ENCODE measurements at places on chromosomes 7 and 10.

GRCh38 chr7:17497136-17497535 lies 198.7 kb downstream of the AHR start:
- DNase-seq, result no peak

DNA sequence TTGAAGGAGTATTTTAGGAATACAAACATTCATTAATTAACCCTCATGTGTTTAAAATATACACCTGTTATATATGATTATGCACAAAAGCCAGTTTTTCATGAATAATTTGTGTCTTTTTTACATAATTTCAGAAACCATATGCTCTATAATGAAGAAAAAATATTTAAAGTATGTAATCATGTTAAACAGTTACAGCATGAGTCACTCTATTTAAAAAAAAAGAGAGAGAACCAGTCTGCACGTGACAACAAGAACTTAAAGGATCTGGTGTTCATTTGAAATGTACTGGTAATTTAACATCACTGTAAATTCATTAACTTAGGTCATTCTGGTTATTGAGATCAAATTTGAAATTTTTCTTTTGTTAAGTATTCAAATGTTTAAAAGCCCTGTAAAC lies 228.5 kb downstream of the CACNB2 start:
- DNase-seq, result peak; percentile 23

DNA sequence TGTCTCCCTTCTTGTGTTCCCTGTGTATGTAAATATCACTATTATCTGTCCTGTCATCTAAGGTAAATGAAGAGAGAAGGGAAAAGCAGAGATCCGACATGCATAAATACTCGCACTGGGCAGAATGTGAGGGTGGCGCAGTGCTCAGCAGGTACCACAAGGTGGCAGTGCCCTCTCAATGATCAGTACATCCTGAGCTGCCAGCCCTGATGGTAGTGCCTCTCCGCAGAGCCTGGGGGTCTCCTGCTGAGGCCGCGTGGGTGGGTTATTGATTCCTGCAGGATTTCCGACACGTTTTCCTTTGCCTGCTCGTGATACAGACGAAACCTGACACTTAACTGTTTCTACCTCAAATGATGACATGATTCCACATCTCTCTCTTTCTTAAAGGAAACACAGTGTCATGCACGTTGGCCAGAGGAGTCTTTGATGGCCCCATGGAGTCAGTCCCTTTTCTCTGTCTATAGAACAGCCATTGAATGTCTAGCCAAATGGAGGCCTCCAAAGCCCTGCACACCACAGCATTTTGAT lies 19.8 kb downstream of the RGR start:
- no peak for DNase-seq

GRCh38 chr7:32218741-32219288 lies 148.6 kb upstream of the PDE1C start:
- no peak for DNase-seq

GRCh38 chr7:151740081-151740851 lies 136.6 kb downstream of the PRKAG2 start:
- DNase-seq, result no peak

DNA sequence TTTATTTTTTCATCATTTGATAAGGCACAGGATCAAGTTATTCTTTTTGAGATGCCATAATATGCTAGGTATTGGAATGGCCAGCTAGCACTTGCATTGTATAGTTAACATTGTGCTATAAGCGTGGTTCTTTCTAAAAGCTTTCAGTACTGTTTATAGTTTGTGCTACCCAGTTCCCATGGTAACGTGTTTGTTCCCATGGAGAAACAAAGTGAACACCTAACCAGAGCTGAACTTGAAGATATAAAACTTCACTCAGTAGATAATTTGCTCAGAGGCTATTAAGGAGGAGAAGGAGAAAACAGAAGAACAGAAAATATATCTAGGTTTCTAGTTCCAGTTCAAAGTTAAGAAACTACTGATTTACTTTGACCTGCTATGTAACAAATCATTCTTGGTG lies 23.6 kb upstream of the ITGB8 start:
- DNase-seq, result peak; percentile 65

DNA sequence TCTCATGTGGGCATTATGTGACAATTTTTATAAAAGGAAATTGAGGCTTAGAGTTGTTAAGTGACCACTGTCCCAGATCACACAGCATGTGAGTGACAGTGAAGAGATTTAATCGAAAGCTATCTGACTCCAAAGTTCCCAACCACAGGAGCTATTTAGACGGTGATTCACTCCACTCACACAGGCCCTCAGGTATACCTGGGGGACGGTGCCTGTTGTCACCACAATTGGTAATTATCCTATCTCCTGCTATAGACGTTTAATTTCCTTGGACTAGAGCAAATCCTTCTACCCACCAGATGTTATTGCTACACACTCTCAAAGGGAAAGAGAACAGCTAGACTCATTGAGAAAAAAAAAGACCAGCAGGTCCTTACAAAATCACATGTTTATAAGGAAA lies 145.5 kb downstream of the KLF6 start:
- DNase-seq, result no peak

DNA sequence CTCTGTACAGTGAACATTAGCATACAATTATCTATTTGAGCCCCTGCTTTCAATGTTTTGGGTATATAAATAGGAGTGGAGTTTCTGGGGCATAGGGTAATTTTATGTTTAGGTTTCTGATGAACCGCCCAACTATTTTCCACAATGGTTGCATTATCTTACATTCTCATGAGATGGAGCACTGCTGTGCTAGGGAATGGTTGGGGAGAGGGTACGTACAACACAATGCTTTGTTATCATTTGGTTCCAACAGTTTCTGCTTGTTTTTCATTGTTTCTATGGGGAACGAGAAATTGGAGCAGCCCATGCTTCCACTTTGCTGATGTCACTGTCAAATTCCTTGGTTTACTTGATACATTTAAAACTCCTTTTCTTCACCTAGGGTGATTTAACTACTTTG lies 1115.3 kb downstream of the REEP3 start:
- DNase-seq, result no peak

DNA sequence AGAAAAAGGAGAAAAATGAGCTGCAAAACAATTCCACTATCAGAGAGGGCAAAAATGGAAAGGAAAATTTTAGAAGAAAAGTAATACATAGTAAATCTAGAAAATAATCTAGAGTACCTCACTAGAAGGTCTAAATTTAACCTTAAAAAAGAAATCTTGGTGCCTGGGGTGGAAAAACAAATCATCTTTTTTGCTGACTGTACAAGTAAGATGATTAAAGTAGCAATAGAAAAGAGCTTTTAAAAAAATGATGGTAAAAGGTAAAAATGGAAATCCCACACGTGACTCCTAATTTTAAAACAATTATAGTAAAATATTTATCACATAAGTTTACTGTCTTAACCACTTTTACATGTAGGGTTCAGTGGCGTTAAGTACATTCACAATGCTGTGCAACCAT lies 28.8 kb upstream of the GOT1 start:
- no peak for DNase-seq

DNA sequence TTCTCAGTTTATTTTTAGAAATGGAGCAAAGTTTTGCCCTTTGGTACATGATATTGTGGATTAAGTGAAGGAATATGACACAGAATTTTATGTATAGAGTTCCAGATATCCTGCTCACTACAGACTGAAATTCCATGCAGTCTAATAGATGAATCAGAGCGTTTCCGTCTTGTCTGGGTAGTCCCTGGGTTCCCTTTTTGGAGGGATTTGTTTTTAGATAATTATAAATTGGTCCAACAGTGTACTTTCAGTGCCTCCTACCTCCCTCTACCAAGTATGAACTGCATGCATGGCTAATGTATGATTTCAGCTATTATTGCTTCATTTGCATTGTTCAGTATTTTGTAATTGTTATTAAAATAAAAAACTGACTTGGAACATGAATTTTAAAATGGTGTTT lies 74.4 kb downstream of the SEPTIN7 start:
- no peak for DNase-seq

DNA sequence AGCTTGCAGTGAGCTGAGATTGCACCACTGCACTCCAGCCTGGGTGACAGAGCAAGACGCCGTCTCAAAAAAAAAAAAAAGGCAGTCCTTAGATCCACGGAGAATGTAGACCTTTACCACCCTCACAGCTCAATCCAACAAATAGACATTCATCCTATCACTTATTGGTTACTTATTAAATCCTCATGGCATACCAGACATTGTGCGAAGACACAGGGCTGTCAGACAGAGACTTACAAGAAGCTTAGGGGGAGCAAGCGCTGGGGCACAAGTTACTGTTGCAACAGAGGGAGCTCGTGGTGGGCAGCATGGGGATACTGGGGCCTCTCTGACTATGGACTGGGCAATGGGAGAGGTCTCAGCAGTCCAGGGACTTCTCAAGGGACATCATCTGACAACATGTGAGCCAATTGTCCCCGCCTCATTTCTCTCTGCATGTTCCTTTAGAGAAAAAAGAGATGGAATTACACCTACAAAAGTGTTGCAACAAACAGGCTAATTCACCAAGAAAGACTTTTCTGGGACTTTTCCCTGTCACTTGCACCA lies 82.8 kb upstream of the TNS3 start:
- DNase-seq, result no peak

- no peak for DNase-seq
Measured at GRCh38 chr10:89414879-89415821, 782 bp downstream of the IFIT5 start.

DNA sequence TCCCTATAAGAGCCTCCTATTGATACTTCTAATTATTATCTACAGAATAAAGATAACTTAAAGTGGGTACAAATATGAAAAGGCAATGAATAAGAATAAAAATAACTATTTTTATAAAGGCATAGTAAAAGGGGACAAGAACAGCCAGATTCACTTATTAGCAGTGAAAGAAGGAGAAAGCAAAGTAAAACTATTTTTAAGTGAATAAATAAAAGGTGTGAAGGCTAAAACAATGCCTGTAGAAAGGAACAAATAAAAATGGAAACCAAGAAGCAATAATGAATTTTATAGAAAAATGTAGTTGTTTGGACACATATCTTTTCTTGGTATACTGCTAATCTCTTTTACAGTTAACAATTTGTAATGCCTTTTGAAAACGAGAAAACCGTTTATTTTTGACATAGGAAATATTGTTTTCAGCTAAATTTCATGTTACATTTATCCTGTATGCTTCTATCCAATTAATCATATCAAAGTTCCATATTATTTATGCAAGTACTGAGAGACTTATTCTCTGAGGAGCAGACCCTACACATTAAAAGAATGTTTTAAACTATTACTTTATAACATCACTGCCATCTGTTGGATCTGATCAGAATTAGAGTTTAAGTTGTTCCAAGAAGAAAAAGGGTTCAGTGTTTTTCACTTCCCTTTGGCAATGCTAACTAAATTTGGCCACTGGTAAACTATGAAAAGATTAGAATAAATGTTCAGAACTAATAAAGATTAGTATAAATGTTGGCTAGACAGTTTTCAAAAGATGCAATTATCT lies 59.1 kb downstream of the ARMC3 start:
- DNase-seq, result no peak

DNA sequence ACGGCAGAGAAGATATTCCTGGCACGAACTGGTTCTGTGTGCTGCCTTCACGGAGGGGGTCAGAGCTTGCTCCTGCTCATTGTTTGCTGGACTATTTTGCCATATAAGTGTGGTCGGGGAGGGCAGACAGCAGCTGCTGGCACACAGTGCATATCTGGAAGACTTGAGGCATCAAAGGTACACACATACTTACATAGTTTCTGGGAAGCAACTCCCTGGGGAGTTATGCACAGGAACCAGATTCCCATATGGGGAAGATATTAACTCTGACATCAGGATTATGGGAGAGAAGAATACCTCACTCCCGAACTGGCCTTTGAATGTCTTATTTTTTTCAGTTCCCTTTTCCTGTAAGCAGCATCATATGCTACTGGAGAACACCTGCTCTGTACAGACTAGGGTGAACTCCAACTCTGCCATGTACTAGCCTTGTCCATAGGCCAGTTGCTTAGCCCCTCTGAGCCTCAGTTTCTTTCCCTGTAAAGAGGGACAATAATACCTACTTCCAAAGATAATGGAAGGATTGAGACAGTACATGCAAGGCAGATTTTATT lies 41.5 kb downstream of the LGI1 start:
- DNase-seq, result no peak

GRCh38 chr7:41940760-41941343 lies 238.0 kb upstream of the INHBA start:
- peak; percentile 67 for DNase-seq

DNA sequence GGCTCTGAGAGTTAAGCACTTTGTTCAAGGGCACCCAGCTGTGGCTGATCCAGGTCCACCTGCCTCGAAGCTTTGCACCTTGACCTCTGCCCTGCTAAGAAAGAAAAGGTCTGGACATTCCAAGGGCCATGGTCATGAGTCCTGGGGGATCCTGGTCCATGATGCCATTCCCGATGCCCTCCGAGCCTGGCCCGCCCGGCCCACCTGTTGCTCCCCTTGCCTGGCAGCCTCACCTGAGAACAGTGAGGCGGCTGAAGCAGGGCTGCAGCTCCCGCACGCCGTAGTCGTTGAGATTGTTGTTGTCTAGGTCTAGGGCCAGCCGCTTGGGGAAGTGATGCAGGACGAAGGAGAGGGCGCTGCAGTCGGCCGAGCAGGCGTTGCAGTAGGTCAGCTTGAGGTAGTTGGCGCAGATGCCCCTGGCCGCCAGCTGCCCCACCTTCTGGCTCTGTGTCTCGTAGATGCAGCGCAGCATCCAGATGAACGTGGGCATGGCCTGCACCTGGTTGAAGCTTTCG lies 27.5 kb downstream of the NOD1 start:
- no peak for DNase-seq

GRCh38 chr10:113001599-113002448 lies 51.8 kb downstream of the TCF7L2 start:
- DNase-seq, result no peak

DNA sequence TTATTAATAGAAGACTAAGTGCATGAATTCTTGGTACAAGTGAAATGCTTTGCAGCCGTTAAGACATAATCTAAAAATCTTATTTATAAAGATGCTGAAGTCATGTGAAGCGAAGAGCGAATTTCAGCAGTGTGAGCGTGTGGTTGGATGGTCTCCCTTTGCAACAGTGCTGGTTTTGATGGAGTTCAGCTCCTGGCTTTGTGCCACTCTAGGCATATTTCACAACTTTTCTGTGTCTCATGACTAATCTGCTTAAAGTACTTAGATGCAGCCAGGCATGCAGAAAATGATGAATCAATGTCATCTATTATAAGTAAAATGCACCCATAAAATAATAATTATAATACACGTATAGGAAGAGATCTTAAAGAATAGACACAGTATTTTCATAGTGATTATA lies 107.2 kb upstream of the TCERG1L start:
- DNase-seq, result no peak

- DNase-seq, result peak; percentile 94
Measured at GRCh38 chr7:105352018-105352612, 36.6 kb downstream of the SRPK2 start.

DNA sequence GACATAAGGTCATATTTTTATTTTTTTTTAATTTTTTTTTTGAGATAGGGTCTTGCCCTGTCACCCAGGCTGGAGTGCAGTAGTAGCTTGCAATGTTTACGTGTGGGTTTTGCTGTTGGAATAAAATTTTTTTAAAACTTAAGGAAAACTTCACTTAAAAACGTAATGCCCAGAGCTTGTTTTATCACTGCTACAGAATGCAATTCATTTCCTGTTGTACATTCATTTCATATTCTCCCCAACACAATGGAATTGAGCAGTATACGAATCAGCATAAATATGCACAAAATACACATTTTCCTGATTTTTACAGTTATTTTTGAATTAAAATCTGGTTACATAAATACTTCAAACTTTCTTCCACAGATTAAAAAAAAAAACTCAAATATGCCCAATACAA lies 40.3 kb downstream of the RSU1 start:
- DNase-seq, result no peak
